ENCODE measurements at places on chromosomes 12 and 14.

GRCh38 chr14:83828406-83828805 lies 1701.5 kb upstream of the FLRT2 start:
- no peak for DNase-seq

DNA sequence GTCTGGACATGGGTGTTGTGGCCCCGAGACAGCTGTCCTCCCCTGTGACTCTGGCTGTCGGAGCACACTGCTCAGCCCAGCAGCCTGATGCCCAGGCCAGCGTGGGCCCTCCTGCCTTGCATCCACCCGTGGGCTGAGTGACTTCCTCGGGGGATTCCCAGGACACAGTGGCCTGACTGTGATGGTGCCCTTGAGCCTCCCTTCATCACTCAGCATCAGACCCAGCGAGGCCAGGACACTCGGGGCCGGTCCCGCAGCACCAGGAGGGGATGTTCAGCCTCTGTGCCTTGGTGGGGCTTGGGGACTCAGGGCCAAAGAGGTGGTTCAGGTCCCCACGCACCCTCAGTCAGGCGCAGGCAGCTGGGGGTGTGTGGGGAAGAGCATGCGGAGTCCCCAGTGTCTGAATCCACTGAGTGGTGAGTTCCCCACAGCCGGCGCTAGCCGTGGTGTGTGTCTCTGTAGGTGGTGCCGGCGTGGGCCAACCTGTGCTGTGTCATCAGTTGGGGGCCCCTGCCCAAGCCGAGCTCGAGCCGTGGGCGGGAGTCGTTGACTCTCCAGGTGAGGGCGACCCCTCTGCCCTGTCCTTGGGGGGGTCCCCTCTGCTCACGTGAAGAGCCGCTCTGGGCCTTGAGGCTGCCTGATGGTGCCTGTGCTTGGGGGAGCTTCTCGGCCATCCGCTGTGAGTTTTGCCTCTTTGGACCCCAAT lies 185.8 kb downstream of the ADGRD1 start:
- no peak for DNase-seq

DNA sequence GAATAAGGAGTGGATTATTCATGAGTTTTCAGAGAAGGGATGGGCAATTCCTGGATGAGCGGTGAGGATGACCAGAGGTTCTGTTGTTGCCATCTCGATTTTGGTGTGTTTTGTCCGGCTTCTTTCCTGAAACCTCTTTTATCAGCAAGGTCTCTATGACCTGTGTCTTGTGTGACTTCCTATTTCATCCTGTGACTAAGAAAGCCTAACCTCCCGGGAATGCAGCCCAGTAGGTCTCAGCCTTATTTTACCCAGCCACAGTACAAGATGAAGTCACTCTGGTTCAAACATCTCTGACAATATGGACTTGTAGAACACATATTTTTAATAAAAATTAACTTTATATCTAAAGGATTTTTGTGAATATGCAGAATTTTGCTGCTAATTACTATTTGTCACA lies 716.4 kb downstream of the FSCB start:
- no peak for DNase-seq

DNA sequence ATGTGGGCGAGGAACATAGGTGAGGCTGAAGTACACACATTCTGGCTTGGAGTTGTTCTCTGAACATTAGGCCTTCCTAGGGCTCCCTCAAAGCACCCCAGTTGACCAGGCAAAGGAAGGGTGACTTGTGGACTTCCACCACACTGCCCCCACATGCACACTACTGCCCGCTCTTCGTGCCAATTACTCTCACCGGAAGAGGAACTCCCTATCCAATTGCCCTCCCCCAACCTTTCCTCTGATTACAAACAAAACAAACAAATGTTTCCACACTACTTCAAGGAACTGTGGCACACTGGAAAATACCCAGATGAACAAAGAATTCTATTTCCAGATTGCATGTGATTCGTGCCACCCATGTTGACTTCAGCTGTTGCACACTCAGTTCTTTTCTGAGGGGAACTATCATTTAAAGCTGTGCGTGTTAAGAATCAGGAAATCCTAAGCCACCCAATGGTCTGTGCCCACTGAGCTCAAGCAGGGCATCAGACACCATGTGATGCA lies 139.3 kb downstream of the SSPN start:
- DNase-seq: no peak

- DNase-seq: no peak
Measured at GRCh38 chr12:119389687-119390086, 55.2 kb downstream of the CCDC60 start.

DNA sequence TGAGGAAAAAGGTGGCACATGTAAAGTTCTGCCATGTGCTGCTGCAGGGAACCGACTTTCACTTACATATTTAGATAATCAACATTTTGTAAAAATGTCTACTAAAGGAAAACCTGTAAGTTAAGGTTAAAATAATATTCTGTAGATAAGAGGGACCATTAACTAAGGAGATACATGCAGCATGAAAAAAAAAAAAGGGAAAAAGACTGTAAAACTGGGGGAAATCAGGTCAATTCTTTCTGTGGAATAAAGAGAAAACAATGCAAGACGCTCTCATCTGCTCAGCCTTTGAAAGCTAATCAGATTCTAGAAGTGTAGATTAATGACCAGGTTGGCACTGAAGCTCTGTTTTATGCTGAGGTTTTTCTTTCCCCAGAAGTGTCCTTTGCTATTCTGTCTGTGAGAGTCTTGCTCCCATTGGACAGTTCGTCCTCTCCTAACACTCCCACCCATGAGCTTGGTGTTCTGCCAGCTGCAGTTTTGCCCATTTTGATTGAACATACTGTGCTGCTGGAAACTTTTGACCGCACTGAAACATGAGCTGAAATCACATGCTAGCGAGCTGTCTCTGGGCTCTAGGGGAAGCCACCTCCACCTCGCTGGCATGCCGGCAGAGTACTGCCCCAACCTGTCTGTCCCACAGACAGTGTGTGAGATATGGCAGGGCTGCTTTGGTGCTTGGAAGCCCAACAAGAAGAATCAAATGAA lies 39.7 kb downstream of the PPTC7 start:
- peak; percentile 72 for DNase-seq

GRCh38 chr12:21324551-21324950 lies 10.2 kb downstream of the SLCO1A2 start:
- DNase-seq: no peak

- DNase-seq: peak; percentile 62
Measured at GRCh38 chr12:94147387-94147990, 888 bp upstream of the PLXNC1 start.

- DNase-seq: no peak
Measured at GRCh38 chr14:85221832-85222231, 308.1 kb upstream of the FLRT2 start.

DNA sequence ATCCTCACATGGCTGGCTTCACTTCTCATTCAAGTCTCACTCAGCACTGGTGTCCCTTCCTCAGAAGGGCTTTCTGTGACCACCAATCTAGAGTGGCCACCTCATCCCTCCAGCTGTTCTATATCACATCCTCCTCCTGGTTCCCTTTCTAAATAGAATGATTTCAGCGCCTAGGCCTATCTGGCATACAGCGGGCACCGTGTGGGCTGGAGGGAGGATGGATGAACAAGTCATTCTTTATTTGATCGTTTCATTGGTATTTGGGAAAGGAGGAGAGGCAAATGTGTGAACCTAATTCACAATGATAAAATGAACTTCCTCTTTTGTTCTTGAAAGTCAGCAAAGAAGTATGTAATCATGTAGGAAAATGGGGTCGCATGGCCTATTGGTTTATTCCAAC lies 394.2 kb downstream of the DPF3 start:
- DNase-seq: no peak

- no peak for DNase-seq
Measured at GRCh38 chr14:71576472-71576871, 355.8 kb upstream of the RGS6 start.

DNA sequence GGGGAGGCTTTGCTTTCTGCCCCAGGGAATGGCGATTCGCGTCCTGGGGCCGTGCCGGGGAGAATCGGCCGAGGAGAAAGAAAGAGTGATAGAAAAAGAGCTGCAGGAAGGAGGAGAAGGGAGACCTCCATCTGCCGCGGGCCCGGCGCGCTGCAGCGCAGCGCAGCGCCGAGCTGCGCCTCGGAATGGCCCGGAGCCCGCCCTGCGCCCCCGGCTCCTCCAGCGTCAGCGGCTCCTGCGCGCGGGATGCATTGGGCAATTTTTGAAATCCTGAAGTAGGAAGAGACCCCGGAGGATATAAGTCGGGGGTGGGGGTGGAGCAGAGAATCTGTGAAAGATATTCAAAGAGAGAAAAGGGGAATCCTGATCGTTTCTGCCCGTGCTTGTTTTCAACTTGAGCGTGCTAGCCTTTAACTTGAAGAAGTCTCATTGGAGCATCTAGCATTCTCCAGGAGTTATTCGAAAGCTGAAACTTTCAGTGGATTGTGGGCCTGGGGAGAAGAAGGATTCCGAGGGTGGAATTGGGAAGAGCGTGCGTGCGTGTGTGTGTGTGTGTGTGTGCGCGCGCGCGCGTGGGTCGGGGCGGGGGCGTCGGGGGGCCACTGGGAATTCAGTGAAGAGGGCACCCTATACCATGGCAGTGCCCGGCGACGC lies 441 bp downstream of the PDE3A start:
- DNase-seq: no peak

- peak; percentile 35 for DNase-seq
Measured at GRCh38 chr14:91649930-91650329, 82.0 kb downstream of the CATSPERB start.

DNA sequence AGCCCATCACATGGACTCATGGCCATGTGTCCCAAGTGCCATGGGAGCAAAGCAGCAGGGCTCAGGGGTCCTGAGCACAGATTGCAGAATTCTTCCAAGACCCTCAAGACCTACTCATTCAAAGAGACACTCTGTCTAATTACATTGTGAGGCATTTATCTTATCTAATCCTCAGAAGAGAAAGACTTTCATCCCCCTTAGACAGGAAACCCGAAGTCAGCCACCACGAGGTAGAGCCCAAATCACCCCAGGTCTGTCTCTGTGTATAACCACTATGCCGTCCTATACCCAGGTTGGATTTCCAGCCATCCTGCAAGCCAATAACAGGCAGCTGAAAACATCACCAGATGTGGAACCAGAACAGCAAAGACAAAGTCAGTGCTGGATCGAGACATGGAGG lies 8.9 kb upstream of the BCL11B start:
- no peak for DNase-seq

- DNase-seq: no peak
Measured at GRCh38 chr12:108063192-108063591, 65.9 kb upstream of the WSCD2 start.

- DNase-seq: no peak
Measured at GRCh38 chr14:67764496-67764895, 51.9 kb downstream of the ZFYVE26 start.

GRCh38 chr14:61493239-61493638 lies 171.9 kb downstream of the PRKCH start:
- no peak for DNase-seq
